Memory B cell (primary cell): ENCODE measurements at places on chromosomes 4 and X.

- no peak for DNase-seq
Observed at GRCh38 chr4:1204286-1204827, 32.0 kb upstream of the SPON2 start.

DNA sequence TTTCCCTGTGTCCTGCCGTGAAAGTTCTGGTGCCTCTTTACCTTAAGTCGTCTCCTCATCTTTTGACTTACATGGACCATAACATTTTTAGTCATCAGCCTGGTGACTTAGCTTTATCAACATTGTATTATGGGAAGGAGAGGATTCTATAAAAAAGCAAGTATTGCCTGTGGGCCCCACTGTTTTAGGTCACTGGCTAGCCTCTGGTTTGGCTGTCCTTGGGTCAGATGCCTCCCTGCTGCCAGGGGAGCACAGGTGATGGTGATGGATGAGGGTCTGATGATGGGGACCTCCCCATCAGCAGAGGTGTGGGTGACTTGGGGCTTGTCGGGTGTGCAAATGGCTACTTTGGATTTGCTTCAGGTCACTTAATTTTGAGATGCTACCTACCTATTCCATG, 51.8 kb downstream of the FAM193A start:
- no peak for DNase-seq

DNA sequence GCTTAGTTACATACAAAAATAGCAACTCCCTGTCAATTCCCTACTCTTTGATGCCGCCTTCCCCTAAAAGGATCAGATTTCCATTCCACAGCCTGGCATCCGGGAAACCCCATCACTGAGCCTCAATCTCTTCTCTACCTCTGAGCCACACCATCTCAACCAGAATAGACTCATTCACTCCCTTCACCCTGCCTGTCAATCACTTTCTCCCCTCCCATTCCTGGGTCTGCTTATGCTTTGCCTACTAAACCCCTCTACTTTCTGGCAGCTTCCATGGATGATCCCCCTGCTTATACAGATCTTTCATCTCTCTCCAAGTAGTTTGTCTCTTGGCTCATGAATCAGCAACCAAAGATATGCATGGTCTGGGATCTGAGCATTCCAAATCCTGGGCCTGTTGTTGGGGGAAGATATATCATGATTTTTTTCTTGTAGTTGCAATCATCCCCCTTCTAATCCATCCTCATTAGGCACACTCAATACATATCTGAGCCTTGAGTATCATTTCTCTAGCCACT, 2.6 kb downstream of the AMER1 start:
- no peak for DNase-seq

GRCh38 chrX:45515262-45516215, 314.9 kb upstream of the DIPK2B start:
- DNase-seq = peak; percentile 5

- no peak for DNase-seq
Observed at GRCh38 chr4:83618991-83619645, 83.2 kb downstream of the GPAT3 start.

- no peak for DNase-seq
Observed at GRCh38 chr4:33104273-33104672, 2384.1 kb downstream of the PCDH7 start.

GRCh38 chr4:169064296-169064695, 54.2 kb upstream of the CBR4 start:
- DNase-seq = no peak

GRCh38 chr4:153790500-153790865, 1.6 kb upstream of the SFRP2 start:
- no peak for DNase-seq

GRCh38 chr4:42159271-42160001, 7.0 kb upstream of the BEND4 start:
- no peak for DNase-seq

DNA sequence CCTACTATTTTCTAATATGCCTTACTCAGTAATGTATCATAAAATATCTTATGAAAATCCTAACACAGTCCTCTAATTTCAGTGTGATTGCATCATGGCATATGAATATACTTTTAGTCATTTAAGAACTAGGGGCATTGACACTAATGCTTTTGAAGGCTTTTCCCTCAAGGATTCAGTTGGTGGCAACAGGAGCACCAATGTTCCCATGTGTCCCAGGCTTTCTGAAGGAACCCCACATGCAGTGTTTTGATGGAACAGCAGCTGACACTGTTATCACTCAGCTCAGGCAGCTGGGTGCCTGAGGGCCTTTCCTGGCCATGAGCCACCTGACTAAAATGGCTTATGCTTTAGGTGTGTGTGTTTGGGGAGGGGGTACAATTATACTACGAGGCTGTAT, 348.3 kb downstream of the ARHGAP24 start:
- no peak for DNase-seq

DNA sequence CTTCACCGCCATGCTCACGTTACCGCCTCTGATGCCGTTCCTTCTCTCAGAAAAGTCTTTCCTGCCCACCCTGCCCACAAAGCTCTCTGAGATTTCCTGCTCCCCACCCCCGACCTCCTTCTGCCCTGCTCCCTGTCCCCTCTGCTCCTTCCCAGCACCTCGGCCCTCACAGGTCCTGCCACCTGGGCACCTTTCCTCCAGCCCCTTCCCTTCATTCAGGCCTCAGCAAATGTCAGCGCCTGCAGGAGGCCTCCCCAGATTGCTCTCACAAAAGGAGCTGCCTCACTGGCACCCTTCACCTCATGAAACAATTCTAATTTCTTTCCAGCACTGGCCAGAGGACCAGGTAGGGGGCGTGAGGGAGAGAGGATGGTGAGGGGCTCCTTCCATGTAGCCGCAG, 33.6 kb upstream of the MXD4 start:
- no peak for DNase-seq

- DNase-seq = no peak
Observed at GRCh38 chr4:97577004-97577403, 566.3 kb downstream of the STPG2 start.

- DNase-seq = no peak
Observed at GRCh38 chrX:151825925-151826485, 86.7 kb upstream of the MAGEA4 start.

GRCh38 chr4:114364857-114365256, 233.8 kb upstream of the UGT8 start:
- no peak for DNase-seq

DNA sequence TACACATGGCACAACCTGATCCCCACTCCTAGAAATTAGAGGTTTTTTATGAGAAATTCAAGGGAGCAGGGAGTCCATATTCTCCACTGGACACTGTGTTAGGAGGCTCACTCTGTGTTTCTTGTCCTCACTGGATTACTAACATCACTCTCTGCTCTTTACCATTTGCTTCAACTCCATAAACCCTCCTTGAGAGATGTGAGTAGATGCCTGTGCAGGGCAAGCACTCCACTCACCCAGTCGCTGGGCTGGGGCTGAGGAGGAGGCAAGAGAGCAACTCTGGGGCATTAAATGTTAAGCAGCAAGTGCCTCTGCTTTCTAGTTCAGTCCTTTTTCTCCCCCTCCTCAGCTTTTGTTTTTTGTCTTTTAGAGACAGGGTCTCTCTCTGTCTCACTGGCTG, 115.1 kb downstream of the LARP7 start:
- no peak for DNase-seq

- no peak for DNase-seq
Observed at GRCh38 chrX:135974279-135974856, 580 bp upstream of the MMGT1 start.

DNA sequence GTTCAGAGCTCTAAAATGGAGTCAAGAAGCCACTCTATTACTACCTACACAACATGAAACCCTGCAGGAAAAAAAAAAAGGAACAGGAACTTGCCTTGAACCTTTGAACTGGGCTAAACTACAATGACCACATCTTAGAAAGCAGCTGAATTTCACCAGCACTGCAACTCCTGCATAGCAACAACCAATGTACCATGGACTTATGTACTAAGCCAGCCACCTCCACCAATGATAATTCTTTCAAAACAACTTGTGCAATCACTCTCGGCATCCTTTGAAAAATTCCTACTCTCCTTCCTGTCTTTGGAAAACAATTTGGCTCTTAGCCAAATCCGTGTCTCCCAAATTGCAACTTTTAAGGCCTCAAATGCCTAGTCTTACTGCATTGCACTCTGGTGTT, 26.8 kb upstream of the FMR1 start:
- DNase-seq = no peak

GRCh38 chr4:14908635-14909034, 93.6 kb upstream of the CPEB2 start:
- DNase-seq = no peak

GRCh38 chrX:331151-331824, 12.7 kb upstream of the GTPBP6 start:
- DNase-seq = no peak

- peak; percentile 8 for DNase-seq
Observed at GRCh38 chr4:70849291-70849690, 9.6 kb upstream of the GRSF1 start.

DNA sequence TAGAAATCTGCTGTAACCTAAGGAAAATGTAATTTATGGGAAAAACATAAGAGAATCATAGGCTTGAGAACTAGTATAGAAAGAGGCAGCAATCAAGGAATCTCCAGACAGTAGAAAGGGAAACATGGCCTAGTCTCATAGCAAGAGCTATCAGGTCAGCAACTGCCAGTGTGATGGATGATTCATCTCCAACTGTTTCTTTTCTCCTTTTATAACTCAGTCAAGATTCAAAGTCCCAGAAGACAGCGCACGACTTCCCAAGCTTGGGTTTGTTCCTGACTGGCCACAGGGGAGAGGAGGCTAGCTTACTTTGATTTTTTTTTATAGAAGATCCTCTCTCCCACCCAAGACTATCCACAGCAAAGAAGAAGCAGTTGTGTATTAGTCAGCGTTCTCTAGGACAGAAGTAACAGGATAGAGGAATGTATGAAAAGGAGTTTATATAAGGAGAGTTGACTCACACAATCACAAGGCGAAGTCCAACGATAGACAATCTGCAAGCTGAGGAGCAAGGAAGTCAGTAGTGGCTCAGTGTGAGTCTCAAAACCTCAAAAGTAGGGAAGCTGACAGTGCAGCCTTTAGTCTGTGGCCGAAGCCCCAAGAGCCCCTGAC, 181.5 kb downstream of the GC start:
- no peak for DNase-seq

GRCh38 chr4:183907871-183908683, 3.0 kb downstream of the STOX2 start:
- no peak for DNase-seq

DNA sequence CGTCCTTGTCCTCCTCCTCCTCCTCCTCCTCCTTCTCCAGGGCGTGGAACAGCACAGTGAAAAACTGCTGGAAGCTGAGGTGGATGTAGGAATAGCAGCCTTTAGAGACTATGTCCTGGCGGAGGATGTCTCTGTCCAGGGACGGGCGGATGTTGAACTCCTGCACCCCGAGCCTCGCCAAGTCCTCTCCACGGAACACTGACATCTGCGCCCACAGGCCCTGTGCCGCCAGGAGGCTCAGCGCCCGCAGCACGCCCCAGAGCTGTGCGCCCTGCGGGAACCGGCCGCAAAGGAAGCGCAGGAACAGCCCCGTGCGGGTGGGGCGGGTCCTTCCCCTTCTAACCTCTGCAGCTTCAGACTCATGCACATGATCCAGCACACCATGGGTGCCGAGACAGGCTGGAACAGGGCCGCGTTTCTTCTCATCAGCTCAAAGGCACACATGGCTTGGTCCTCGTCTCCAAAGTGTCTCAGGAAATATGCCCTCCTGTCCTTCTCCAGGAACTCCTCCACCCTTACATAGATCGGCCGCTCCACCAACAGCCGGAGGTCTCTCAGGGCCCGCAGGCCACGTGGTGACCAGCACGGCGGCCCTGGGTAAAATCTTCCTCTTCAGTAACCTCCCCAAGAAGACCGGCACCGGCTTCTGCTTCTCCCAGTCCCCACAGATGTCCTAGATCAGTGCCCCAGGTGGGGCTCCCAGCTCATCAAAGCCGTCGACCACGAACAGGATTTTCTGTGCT, 1.2 kb downstream of the NLRP2B start:
- no peak for DNase-seq

DNA sequence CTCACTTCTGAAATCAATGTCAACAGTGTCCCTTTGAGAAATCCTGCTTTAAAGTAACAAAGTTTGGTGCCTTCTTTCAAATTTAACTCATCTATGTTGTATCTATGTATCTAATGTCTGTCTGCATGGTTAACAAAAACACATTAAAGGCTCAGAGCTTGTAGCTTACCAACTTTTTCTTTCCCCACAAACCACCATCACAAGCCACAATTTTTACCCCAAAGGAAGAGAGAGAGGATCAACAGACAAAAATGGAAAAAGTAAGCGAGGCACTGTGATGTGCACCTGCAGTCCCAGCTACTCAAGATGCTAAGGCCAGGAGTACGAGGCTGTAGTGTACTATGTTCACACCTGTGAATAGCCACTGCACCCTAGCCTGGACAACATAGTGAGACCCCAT, 17.2 kb downstream of the ATRX start:
- DNase-seq = no peak

DNA sequence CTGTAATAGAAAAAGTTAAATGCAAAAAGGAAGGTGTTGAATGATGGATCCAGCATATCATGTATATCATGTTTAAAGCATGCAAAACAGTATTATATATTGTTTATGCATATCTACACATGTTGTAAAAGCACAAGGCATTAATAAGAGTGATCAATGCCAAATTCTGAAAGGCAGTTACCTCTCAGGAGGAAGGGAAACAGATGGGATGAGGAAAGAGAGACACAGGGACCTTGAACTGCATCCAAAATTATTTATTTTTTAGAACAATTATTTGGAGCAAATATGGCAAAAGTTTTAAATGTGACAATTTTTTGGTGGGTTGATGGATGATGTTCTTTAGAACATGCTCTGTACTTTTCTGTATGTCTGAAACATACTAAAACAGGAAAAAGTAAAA, 193.4 kb downstream of the CLCN4 start:
- DNase-seq = no peak

DNA sequence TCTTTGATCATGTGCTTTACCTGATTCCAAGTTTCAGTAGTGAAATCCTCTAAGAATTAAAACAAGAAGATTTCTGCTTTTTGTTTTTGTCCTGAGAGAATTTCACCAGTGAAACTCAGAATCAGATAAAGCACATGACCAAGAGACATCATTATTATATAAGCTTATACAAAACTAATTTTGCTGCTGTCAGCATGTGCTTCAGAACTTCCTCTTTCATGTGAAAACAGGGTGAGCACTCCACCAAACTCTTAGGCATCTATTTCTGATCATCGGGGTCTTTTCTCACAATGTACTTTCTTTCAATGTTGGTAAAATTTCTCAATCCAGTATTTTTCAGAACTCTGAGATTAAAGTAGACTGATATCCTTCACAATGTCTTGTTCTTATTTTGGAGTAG, 152.1 kb downstream of the SLC39A8 start:
- no peak for DNase-seq

DNA sequence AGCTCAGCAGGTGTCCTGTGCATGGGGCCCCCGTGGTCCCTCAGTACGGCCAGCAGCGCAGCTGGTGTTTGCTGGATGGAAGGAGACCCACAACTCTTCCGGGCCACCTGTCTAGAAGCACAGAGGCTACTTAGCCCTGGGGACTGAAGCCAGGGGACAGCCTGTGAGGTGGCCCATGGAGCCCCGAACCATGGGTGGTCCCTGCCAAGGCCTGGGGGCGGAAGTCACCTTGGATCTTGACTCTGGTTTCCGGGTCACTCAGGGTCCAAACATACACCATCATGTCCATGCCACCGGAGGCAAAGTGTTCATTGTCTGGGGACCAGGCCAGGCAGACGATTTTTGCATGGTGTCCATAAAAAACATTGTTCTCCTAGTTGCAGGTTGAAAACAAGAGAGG, 39.5 kb downstream of the WDR1 start:
- DNase-seq = no peak
